IPS DF 19.7 (cell line): ENCODE measurements at places on chromosomes 2 and 18.

DNA sequence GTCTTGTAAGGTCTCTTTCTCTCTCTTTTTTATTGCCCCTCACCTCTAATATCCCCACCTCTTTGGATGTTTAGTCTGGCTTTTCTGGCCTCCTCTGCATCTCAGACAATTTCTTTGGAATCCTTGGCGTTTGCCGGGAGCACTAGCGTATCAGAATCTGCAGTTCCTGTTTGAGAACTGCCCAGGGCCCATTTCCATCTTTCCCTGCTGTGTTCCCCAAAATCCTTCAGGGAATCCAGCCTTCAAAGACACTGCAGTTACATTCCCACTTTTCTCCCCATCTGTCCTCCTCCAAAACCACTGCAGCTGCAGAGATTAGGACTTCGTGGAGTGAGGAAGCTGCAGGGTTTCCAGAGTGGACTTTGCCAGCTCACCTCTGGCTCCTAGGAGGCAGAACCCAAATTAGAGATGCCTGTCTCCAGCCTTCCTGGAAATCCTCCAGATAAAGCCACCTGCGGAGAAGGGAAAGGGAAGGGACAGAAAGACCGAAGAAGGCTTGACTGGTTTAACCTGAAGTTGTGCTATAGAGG is 2.7 kb downstream of the VSNL1 start:
- DNase-seq, result no peak

GRCh38 chr18:58659691-58660090 is 11.6 kb upstream of the MALT1 start:
- DNase-seq, result no peak

DNA sequence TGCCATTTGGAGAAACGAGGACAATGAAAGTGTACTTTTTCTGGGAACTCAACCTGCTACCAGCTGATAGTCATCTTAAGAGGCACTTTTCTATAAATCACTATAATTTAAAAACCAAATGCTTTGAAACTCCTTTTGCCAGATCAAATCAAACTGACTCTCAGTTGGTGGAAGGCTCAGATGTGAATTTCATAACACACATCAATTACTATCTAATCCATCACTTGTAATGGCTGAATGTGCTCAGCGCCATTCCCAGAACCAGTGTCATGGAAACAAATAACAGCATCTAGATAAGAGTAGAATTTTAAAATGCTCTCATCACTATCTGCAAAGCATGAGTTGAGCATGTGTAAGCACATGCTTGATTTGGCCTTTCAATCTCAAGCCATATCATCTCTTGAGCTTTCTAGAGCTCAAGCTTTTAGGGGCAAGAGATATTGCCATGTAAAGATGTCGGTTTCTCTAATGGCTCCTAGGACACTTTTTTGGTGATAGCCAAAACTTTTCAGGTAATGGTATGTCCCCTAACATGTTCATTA is 223.1 kb upstream of the ACVR2A start:
- no peak for DNase-seq

DNA sequence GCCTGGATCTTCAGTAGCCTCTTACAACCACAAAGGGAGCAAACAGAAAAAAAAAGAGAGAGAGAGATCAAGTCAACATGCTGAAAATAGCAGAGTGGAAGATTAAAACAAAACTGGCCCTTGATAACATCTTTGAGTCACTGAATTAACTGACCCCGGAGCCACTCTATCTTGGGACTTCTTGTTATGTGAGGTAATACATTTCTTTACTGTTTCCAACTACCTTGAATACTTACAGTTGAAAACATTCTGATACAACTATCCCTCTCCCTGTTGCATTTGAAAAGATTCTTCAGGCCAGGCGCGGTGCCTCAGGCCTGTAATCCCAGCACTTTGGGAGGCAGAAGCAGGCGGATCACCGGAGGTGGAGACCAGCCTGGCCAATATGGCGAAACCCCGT is 208.1 kb downstream of the MEMO1 start:
- no peak for DNase-seq

- no peak for DNase-seq
These were observed 124.3 kb upstream of the PELI1 start for GRCh38 chr2:64268330-64269048.
